ENCODE measurements at places on chromosomes 13 and 19.
A peak's percentile ranks its signal among the peaks of the same experiment; 100 is the strongest.

- H3K27ac ChIP-seq, result no peak overlapping the region
- no peaks in the 10 kb centered on the region for H3K4me1 ChIP-seq
- no peaks in the 10 kb centered on the region for H3K36me3 ChIP-seq
- H3K4me3 ChIP-seq, result no peak overlapping the region
- DNase-seq, result no peak
- H3K27me3 ChIP-seq, result no peaks in the 10 kb centered on the region
Observed at GRCh38 chr13:36098080-36098479, 33.1 kb downstream of the DCLK1 start.

DNA sequence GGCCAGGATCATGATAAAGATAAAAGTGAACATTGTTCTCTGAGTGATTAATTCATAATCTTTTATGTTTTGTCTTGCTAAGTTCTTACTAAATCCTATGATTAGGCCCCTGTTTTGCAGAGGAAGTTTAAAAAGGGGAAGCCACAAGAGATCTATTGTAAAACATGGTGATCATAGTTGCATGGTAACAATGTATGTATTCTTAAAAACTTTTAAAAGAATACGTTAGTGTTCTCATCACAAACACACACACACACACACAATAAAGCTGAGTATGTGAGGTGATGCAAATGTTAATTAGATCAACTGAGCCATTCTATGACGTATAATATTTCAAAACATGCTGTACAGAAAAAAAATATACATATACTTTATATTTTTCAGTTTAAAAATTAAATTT, 51.2 kb downstream of the MBD3L2B start:
- H3K4me1 ChIP-seq, result no peaks in the 10 kb centered on the region
- H3K4me3 ChIP-seq, result no peak overlapping the region
- H3K36me3 ChIP-seq, result peaks cover 2% of the 10 kb centered on the region
- no peak for DNase-seq

GRCh38 chr13:50712456-50712855, 131.0 kb downstream of the DLEU7 start:
- no peak overlapping the region for H3K27ac ChIP-seq
- no peaks in the 10 kb centered on the region for H3K36me3 ChIP-seq
- H3K4me1 ChIP-seq, result peaks cover 27% of the 10 kb centered on the region
- H3K4me3 ChIP-seq, result no peak overlapping the region
- H3K27me3 ChIP-seq, result no peaks in the 10 kb centered on the region
- DNase-seq, result no peak

DNA sequence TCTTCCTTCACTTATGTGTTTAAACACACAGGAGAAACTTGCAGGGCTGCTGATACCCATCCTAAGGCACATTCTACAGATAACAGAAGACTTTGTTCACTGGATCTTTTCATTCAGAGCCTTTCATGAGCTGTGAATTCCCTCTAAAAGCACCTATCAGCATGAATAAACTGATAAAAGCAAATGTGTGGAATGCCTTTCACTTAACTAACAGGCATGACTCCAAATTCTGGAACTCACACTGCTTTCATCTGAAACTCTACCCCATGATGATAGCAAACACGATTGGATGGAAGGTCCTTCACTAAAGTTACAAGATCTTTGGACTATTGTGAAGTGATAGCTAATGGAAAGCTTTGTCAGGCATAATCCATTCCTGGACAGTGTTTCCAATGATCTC, 457.3 kb downstream of the EFNB2 start:
- H3K4me1 ChIP-seq, result no peaks in the 10 kb centered on the region
- no peaks in the 10 kb centered on the region for H3K36me3 ChIP-seq
- no peak overlapping the region for H3K27ac ChIP-seq
- DNase-seq, result no peak

- H3K36me3 ChIP-seq, result no peaks in the 10 kb centered on the region
- H3K4me1 ChIP-seq, result peaks cover 27% of the 10 kb centered on the region
- H3K27me3 ChIP-seq, result no peaks in the 10 kb centered on the region
- DNase-seq, result peak; percentile 30
Observed at GRCh38 chr19:49114630-49115363, 627 bp downstream of the LIN7B start.

DNA sequence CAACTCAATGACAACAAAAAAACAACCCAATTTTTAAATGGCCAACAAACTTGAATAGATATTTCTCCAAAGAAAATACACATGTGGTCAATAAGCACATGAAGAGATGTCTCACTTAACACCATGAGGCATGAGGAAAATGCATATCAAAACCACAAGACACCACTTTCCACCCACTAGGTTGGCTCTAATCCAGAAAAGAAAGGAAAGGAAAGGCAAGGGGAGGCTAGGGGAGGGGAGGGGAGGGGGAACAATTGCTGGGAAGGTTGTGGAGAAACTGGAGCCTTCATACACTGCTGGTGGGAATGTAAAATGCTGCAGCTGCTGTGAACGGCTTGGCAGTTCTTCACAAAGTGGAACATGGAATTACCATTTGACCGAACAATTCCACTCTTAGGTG, 854.3 kb downstream of the UQCRFS1 start:
- H3K27ac ChIP-seq, result no peak overlapping the region
- H3K4me1 ChIP-seq, result no peaks in the 10 kb centered on the region
- H3K27me3 ChIP-seq, result no peaks in the 10 kb centered on the region

DNA sequence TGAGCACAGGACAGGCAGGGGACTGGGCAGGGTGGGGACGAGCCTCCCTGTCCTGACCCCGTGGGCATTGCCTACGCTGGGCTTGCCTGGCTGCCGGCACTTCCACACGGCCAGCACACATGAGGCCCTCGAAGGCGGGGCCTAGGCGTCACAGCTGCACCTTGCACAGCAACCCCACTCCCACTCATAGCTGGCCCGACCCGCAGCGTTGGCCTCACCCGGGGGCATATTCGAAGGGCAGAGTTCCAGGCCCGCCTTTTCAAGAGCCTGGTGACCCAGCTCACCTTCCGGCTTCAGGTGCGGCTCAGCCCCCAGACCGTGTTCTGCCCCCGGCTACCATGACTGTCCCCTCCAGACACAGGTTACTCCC, 16.9 kb upstream of the PROZ start:
- no peak overlapping the region for H3K4me3 ChIP-seq
- H3K36me3 ChIP-seq, result no peaks in the 10 kb centered on the region
- H3K27ac ChIP-seq, result no peak overlapping the region

DNA sequence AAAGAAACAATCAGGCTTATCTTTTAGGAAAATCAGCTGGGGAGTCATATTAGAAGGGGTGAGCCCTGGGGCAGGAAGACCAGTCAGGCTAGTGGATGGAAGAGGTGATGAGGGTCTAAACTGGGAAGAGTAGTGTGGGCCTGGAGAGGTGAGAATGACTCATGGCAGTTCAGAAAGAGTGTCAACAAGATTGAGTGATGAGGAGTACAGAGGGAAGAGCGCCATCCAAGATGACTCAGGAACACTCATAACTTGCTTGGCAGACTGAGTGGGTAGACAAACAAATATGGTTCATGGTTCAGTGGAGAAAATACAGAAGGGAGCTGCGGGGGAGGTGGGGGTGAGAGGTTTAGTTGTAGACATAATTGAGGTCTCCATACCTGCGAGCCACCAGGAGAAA, 17.3 kb upstream of the CLDN10 start:
- no peak overlapping the region for H3K27ac ChIP-seq
- no peaks in the 10 kb centered on the region for H3K36me3 ChIP-seq
- H3K4me1 ChIP-seq, result no peaks in the 10 kb centered on the region
- peaks cover 9% of the 10 kb centered on the region for H3K27me3 ChIP-seq
- no peak for DNase-seq

DNA sequence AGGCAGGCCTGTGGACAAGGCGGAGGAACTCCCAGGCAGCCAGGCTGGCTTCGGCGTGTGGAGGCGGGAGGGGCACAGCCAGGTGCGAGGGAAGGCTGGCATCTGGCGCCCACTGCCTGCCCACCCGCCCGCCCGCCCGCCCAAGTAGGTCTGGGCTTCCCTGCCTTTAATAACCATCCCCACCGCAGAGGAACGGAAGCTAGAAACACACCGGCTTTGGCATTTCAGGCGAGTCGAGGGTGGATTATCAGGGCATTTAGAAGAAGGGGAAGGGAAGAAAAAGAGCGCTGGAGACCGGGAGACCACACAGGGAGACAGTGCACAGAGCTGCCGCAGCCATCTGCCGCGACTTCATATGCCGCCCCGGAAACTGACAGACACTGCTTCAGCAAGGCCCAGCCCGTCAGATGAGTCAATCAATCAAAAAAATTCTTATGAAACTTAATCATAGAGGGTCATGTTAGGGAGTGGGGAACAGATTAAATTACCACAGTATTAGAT, 199.7 kb downstream of the TSHZ3 start:
- H3K27ac ChIP-seq, result no peak overlapping the region
- no peaks in the 10 kb centered on the region for H3K36me3 ChIP-seq
- no peaks in the 10 kb centered on the region for H3K27me3 ChIP-seq
- H3K4me3 ChIP-seq, result no peak overlapping the region
- no peak for DNase-seq
- H3K4me1 ChIP-seq, result no peaks in the 10 kb centered on the region

GRCh38 chr19:8573316-8573715, 3.9 kb downstream of the MYO1F start:
- H3K4me3 ChIP-seq, result no peak overlapping the region
- H3K36me3 ChIP-seq, result peaks cover 16% of the 10 kb centered on the region

GRCh38 chr19:32396046-32396652, 9.4 kb upstream of the DPY19L3 start:
- peaks cover 4% of the 10 kb centered on the region for H3K4me1 ChIP-seq
- no peaks in the 10 kb centered on the region for H3K27me3 ChIP-seq
- no peak overlapping the region for H3K4me3 ChIP-seq
- peaks cover 10% of the 10 kb centered on the region for H3K36me3 ChIP-seq
- no peak for DNase-seq
- no peak overlapping the region for H3K27ac ChIP-seq

- no peak overlapping the region for H3K4me3 ChIP-seq
- no peak overlapping the region for H3K27ac ChIP-seq
Observed at GRCh38 chr13:105806628-105806920, 728.9 kb downstream of the EFNB2 start.
